T47D (cell line): ENCODE measurements at places on chromosomes 2 and 18.
A peak's percentile ranks its signal among the peaks of the same experiment; 100 is the strongest.

- no peak for DNase-seq
These were observed 32.8 kb downstream of the COBLL1 start for GRCh38 chr2:164808776-164809175.

DNA sequence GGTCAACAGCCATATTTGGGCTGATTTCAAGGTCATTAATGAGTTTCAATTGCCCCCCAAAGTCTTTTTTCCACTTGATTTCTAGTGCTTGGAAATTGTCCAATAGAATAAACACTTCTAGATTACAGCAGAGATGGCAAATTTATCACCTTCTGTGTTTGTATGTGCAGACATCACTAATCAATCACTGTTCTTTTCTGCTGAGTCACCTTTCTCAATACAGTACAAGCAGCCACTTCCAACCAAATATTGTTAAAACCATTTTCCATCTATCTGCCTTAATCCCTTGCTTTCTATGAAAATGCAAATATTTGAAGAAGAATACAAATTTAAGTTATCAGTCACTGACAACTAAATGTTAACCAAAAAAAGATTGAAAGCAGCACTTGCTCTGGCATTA is 40.2 kb upstream of the ZNF521 start:
- no peak for DNase-seq

GRCh38 chr2:220273082-220273481 is 645.7 kb downstream of the SLC4A3 start:
- DNase-seq: peak; percentile 77

DNA sequence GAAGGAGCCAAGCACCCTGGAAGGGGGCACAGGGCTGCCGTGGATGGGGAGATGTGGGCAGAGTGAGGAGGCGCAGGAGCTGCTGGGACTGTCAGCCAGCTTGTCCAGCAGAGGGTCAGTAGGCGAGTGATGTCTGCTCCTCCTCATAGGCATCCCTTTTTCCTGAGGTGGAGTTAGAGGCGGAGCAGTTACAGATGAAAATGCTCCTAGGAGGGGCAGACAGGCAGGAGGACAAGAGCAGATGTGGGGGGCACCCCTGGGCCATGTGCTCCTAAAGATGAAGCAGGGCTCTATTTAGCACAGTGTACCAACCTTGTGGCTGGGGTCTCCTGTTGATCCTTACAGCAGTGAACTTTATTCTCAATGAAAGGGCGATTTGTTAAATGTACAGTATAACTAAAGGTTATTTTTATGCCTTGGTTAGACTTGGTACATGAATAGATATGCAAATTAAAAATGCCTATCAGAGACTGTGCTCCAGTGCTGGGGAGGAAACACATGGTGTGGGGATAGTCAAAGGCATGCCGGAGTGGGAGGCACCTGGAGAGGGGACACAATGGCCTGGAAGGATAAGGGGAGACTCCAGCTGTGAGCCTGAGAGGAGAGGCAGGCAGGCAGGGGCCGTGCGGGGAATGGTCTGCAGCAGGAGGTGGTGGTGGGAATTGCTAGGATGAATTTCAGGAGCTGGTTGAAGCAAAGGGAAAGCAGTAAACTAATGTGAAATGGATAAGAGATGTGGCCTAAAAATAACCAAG is 175.3 kb downstream of the CLIP4 start:
- no peak for DNase-seq

- DNase-seq: no peak
These were observed 217.0 kb downstream of the CMPK2 start for GRCh38 chr2:6648596-6649247.

- DNase-seq: no peak
These were observed 65.9 kb downstream of the PHLPP1 start for GRCh38 chr18:62781262-62781661.
